ENCODE measurements at places on chromosomes 16 and 17.

DNA sequence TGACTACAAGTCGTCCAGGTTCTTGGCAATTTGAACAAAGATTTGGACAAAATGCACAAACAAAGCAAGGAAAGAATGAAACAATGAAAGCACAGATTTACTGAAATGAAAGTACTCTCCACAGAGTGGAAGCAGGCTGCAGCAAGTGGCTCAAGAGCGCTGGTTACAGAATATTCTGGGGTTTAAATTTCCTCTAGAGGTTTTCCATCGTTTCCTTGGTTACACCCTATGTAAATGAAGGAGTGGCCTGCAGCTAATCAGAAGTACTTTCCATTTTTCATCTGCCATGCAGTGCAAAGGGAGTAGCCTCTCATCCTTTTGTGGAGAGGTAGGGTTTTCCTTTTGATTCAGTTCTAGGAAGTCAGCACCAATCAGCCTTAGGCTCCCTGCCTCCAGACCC, 11.8 kb downstream of the STXBP4 start:
- no peak for DNase-seq

DNA sequence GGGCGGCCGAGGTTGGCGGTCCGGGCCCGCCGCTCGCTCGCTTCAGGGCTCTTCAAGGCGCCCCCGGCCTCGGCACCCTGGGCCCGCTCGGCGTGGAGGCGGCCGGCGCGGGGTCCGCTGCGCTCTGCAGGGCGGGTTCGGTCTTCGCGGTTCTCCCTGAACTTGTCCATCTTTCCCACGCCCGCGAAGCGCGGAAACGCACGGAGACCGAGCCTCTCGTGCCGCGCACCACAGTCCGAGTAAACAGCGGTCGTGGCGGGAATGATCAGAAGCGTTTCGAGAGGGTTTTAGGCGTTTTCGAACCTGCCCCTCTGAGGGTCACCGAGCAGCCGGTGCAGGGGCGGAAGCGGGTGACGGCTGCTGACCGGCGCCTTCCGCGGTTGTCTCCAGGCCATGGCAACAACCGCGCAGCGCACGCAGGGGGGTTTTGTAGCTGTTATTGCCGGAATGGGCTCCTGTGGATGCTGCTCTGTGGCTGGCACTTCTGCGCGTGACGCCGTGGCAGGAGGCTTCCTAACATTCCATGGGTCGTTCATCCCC, 414 bp downstream of the NARF start:
- no peak for DNase-seq

DNA sequence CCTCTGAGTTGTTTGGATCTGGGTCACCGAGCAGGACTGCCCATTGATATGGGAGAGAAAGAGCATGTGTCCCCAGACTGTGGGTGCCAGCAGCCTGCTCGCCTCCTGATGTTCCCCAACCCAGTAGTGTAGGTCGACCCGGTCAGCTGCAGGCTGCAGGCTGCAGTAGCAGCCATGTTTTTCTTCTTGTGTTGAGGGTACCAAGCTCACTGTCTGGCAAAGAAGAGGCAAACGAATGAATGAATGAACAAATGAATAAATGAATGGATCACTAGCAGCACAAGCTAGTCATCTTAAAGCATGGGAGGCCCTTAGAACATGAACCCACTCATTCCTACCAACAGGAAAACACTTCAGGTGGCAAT, 293.2 kb downstream of the SOX9 start:
- DNase-seq, result no peak

DNA sequence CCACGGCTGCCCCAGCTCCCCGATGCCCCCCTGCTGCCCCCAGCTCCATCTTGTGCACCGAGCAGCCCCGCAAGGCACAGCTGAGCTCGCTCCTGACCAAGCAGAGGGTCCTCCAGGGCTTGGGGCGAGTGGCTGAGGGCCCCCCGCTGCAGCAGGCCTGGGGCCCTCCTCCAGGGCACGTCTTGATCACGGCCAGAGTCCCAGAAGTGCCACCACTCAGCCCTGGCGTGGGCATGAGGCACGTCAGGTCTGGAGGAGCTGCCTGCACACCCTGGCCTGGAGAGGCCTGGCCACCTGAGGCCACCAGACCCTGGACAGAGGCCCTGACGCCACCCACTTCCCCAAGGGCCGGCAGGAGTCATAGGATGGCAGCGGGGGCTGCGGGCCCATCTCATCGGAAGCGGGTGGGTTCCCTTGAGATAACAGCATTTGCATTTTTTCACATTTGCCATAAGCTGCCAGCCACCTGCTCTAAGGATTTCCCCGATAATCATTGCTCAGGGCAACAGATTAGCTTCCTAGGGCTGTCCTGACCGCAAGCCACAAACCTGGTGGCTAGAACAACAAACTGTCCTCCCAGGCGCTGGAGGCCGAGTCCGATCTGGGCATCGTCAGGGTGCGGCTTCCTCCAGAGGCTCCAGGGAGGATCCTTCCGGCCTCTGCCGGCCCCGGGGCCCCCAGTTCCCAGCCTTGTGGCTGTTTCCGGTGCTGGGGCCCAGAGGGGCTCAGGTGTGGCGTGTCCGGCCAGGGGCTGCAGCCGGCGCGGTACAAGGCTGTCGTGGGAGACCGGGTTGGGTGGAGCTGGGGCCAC, 23.9 kb upstream of the C1QTNF8 start:
- no peak for DNase-seq

GRCh38 chr16:2042171-2042985, 5.3 kb downstream of the NTHL1 start:
- DNase-seq, result no peak

All from stimulated activated CD8-positive, alpha-beta memory T cell treated with anti-CD3 and anti-CD28 coated beads, Interleukin-12 subunit alpha, Interleukin-12 subunit beta, amount 100 ng/mL, for 1 hour (primary cell).